Stimulated activated CD4-positive, alpha-beta T cell treated with anti-CD3 and anti-CD28 coated beads, Interleukin-2, amount 100 ng/mL, for 48 hours (primary cell): ENCODE measurements at places on chromosomes 13 and 19.

DNA sequence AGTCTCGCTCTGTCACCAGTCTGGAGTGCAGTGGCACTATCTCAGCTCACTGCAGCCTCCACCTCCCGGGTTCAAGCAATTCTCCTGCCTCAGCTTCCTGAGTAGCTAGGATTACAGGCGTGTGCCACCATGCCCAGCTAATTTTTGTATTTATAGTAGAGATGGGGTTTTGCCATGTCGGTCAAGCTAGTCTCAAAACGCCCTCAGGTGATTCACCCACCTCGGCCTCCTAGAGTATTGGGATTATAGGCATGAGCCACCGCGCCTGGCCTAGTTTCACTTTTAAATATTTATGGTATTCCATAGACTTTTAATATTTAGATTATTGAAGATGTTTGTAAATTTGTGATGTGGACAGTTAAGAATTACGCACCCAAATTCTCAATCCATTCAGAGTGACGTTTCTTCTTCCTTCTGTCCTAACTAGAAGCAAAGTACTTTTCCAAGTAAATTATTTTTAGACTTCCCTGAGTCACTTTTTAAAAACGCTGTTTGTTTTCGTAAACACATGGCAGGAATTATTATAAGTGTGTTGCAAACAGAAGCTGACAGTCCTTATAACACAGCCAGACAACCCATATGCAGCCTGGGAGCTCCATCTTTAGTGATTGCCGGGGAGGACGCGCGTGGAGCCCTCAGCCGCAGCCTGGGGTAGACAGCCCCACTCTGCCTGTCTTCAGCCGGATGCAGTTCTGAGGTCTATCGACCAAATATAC, 131.7 kb downstream of the ATP11A start:
- no peak for DNase-seq

DNA sequence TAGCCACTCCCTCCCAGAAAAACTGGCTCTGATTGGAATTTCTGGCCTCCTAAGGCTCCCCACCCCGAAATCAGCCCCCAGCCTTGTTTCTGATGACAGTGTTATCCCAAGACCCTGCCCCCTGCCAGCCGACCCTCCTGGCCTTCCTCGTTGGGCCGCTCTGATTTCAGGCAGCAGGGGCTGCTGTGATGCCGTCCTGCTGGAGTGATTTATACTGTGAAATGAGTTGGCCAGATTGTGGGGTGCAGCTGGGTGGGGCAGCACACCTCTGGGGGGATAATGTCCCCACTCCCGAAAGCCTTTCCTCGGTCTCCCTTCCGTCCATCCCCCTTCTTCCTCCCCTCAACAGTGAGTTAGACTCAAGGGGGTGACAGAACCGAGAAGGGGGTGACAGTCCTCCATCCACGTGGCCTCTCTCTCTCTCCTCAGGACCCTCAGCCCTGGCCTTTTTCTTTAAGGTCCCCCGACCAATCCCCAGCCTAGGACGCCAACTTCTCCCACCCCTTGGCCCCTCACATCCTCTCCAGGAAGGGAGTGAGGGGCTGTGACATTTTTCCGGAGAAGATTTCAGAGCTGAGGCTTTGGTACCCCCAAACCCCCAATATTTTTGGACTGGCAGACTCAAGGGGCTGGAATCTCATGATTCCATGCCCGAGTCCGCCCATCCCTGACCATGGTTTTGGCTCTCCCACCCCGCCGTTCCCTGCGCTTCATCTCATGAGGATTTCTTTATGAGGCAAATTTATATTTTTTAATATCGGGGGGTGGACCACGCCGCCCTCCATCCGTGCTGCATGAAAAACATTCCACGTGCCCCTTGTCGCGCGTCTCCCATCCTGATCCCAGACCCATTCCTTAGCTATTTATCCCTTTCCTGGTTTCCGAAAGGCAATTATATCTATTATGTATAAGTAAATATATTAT, 6.1 kb downstream of the FOSB start:
- no peak for DNase-seq

DNA sequence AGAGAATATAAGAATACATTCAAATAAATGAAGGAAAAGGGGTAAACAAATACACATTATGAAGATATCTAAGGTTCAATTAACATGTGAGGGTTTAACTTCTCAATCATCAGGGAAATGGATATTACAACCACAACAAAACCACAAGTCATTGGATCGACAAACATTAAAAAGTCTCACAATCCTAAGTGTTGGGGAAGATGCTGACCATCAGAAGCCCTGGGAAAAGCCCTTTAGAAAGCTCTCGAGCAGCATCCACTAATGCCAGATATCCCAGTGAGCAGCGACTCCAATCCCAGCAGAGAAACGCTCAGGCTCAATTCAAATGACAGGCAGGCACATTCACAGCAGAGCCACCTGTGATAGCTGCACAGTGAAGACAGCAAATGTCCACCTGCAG, 3.1 kb downstream of the TPRX1 start:
- DNase-seq: no peak

DNA sequence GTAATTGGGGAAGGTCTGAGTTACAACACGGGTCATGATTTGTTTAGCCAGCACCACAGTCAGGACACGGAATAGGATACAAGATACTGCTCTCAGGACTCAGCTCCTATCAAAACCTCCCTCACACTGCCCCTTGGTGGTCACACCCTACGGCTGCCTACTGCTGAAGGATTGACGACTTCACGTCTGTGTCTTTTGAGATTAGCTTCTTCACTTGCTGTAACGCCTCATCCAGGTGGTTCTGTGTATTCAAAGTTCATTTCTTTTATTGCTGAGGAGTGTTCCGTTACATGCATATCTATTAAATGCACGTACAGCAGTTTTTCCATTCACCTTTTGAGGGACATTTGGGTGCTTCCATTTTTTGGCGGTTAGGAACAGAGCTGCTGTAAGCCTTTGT, 46.3 kb downstream of the URI1 start:
- no peak for DNase-seq

- no peak for DNase-seq
Observed at GRCh38 chr13:79466872-79467271, 14.1 kb upstream of the NDFIP2 start.

DNA sequence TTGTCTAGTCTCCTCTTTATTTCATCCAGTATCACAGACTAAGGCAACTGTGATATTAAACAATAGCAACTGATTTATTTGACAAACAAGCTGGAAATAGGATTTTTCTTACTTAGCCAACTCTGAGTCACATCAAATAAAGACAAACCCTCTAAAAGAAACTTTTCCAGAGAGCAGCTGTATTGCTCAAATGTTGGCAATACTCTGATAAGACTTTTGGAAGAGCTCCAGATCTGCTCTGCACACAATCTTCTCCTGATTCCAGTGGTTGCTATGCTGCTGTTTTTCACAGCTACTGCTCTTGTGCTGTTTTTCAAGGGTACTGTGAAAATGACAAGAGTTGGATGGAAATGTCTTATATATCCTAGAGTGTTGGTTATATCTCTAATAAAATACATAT, 1479.2 kb downstream of the SLITRK5 start:
- DNase-seq: no peak

DNA sequence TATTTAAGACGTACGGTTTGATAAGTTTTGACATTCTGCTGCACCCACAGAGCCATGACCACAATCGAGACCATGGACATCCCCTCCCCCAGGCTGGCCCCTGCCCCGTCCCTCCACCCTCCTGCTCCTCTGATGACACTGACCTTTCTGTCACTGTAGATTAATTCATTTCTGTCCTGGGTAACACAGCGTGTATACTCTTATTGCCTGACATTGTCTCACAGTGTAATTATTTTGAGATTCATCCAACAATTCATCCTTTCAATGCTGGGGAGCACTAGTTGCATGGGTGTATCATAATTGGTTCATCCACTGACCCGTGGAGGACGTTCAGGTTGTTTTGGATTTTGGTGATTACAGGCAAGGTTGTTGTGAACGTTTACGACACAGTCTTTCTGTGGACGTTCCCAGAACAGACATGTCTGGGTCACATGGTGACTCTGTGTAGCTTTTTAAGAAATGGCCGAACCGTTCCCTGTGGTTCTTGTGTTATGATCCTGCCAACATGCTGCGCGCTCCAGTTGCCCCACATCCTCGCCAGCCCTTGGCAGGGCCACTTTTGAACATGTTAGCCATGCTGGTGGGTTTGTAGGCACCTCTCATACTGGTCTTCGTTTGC, 41.9 kb downstream of the C13orf46 start:
- DNase-seq: no peak

GRCh38 chr19:5102520-5102919, 133.6 kb downstream of the KDM4B start:
- no peak for DNase-seq

- no peak for DNase-seq
Observed at GRCh38 chr19:39839678-39840327, 5.8 kb upstream of the DYRK1B start.

- DNase-seq: no peak
Observed at GRCh38 chr13:77417897-77418296, 91.0 kb upstream of the MYCBP2 start.

DNA sequence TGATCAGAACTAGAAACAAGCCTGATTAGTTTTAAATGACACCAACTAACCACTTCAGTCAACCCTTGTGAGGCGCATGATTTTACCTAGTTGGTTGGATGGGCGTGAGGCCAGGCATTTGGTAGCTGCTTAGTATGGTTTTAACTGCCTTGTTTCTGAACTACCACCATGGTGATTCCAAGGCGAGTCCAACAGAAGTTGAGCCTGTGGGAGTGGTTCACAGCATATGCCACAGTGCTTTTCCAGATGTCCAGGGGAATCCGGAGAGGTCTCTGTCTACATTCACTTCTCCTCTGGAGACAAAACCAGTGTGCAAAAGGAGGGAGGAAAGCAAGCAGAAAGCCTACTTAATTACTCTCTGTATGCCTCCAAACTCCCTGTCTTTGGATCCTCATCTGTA, 524.1 kb downstream of the GPC6 start:
- DNase-seq: no peak

DNA sequence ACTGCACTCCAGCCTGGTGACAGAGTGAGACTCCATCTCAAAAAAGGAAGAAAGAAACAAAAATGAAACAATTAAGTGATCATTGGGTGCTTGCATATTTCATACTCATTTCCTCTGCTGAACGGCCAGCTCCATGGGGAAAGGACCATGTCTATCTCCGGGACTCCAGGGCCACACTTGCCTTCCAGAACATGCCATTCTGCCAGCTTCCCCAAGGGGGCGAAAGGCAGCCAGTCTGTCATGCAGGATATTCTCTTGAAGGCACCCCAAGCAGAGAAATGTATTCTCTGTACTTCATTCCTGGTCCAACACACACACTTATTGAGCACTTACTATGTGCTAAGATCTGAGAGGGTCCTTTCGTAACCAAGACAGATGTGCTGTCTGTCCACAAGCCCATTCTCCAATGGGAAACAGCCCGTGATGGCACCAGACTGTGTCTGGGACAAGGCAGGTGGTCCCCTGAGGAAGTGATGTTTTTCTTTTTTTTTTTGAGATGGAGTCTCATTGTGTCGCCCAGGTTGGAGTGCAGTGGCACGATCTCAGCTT, 10.2 kb upstream of the CARM1 start:
- peak; percentile 32 for DNase-seq

DNA sequence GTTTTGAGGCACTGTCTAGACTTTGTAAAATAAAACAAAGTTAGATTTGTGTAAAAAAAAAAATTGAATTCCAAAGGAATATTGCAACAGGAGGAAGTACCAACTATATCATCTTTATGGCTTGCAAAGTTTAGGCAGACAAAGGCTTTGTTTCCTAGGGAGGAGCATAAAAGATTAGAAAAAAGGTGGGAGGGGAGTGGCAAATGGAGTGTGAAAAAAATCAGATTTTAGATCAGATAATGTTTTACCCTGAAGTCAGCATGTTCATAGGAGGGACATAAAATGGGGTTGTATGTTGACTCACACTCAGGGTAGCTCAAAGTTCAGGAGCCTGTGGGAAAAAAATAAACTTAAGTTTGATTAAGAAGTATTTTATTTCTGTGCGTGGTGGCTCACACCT, 3.7 kb downstream of the ZNF85 start:
- DNase-seq: no peak

DNA sequence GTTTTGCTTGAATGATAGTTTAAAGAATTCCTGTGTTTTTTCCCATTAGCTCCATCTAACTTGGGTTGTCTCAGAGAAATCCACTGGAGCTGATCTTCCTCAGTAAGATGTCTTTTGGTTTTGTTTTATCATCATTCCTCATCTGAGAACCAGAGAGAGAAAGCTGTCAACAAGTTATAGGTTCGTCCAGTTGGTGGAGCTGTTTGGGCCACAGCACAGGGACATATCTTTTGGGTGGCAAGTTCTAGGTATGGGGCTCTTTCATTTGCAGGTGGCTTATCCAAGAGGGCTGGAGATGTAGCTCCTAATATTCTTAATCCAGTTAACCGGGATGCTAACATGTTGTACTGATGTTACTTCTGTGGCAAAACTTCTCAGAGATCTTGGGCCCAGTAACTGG, 174.2 kb downstream of the KCNRG start:
- no peak for DNase-seq

DNA sequence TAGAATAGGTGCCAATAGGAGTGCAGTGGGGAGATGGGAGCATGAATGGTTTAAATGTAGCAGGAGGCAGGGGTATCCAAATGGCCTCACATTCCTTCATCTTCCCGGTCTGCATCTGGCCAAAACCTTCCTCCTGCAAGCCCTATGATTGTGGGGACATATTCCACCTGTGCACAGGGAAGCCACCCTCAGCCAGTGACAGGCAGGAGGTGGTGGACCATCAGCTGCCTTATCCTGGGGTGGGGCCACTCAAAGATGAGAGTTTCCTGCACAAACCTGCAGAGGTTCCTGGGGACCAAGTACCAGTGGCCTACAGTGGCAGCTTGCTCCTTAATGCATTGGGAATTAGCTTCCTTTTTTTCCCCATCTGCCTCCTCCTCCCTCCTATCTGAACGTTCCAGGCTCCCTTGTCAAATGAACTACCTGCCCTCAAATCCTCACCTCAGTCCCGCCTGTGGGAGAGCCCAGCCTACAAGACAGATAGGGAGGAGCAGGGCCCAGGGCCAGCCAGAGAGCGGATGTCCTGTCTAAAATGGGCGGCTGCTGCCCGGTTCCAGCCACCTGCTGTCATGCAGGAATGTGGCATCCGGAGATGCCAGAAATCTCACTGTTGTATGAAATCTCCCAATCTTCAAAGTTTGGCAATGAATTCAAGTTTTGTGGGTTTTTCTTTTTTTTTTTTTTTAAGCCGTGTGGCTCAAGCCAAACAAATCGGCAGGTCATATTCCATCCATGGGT, 85.0 kb downstream of the TSHZ3 start:
- DNase-seq: no peak

DNA sequence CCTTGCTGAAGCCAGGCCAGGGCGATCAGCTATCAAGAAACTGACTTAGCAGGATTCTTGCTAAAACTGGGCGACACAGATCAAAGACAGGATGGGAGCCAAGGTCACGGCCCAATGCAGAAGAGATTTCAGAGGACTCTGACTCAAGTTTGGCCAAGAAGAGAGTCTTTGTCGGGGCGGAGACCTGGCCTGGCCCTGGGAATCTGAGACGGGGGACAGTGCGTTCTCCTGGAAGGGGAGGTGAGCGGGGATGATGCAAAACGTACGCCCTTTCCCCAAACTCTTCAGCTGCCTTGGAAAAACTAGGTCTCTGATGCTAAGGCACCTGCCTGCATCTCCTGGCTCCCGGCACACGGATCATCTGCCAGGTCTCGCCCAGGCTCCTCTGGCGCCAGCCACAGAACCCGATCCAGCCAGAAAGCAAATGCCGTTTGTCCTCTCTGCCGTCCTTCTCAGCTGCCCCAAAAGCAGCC, 9.8 kb downstream of the MVB12A start:
- no peak for DNase-seq

GRCh38 chr13:33158816-33159215, 126.7 kb downstream of the STARD13 start:
- DNase-seq: no peak

- no peak for DNase-seq
Observed at GRCh38 chr13:59689057-59689456, 474.7 kb downstream of the DIAPH3 start.

GRCh38 chr19:29533578-29534544, 8.1 kb downstream of the VSTM2B start:
- DNase-seq: no peak
